ENCODE measurements at places on chromosomes 4 and X.

DNA sequence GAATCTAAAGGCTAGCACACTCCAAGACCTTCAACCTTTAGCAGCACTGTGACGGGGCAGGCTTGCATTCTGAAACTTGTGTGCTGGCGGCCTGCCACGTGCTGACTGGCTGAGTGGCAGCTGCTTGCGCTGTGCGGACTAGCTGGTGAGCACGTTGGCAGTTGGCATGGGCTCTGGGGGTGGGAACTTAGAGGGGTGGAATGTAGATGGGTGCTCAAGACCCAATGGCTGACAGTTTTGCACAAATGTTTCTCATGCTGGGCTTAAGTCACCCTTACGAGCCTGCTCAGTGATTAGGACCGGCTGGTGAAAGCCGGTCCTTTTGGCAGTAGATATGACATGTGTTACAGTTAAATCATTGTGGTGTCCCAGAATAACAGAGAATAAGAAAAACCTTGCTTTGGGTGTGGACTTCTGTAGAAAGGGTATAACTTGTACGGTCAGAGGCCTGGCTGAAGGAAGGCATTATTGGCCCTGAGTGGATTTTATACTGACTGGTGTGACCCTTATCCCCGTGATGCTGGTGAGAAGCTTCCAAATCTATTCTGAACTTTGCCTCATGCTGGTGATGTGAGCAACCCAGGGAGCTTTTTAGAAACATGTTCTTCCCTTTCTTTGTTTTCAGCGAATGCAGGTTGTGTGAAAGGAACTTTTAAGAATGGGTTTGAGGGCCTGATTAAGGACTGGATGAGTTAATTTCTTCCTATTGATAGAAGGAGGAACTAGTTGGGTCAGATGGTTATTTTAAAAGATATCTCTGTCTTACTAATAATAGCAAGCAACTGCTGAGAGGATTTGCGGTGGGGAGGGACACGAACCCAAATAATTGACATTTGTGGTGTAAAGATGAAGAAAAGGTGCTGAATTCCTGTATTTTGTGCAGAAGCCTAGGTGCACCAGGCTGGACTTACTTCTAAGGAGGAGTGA is 107.4 kb upstream of the SLC4A4 start:
- peak; percentile 88 for DNase-seq

DNA sequence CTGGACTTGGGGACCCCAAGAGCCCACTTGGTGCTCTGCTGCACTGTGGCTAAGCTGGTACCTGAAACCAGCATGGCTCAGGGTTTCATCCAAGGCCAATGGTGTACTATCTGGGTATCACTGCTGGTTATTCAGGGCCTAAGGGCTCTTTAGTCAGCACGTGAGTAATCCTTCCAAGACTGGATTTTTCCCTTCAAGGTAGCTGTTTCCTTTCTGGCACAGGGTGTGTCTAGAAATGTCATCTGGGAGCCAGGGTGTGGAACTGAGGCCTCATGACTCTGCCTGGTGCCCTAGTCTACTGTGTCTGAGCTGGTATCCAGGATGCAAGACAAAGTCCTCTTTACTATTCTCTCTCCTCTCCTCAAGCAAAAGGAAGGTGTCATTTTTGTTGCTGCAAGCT is 99.0 kb upstream of the QRFPR start:
- no peak for DNase-seq

GRCh38 chr4:157880761-157881160 is 292.1 kb downstream of the GASK1B start:
- no peak for DNase-seq

- DNase-seq: no peak
Measured at GRCh38 chr4:165324236-165324917, 3.1 kb upstream of the MSMO1 start.

DNA sequence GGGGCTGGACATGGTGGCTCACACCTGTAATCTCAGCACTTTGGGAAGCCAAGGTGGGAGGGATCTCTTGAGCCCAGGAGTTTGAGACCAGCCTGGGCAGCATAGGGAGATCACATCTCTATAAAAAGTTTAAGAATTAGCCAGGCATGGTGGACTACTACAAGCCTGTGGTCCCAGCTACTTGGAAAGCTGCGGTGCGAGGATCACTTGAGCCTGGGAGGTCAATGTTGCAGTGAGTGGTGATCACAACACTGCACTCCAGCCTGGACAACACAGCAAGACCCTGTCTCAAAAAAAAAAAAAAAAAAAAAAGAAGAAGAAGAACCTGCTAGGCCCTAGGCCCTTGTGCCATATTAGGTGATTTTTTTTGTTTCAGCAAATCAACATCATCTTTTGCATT is 12.2 kb downstream of the SRD5A3 start:
- no peak for DNase-seq

- DNase-seq: no peak
Measured at GRCh38 chr4:8083086-8083825, 75.4 kb downstream of the ABLIM2 start.

GRCh38 chrX:39935411-39936064 is 162.2 kb downstream of the BCOR start:
- DNase-seq: no peak

GRCh38 chr4:20992002-20992401 is 291.7 kb downstream of the PACRGL start:
- DNase-seq: no peak

GRCh38 chr4:182778222-182778982 is 138.8 kb downstream of the DCTD start:
- DNase-seq: no peak

DNA sequence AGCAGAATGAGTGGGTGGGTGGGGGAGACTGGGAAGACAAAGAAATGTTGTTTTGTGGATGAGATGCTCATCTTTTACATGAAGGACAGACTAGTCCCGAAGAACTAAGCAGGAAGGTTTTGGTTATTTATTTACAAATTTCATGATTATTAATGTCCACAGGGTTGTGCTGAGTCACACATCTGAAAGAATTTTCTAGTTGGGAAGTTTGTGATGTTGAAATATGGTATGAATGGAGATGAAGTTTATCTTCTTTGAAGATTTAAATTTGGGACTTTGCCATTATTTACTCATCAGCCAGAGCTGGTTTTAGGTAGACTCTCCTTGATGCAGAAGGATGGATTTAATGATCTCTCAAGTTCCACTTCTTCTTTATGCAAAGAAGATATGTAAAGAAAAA is 75.5 kb downstream of the MOSPD2 start:
- no peak for DNase-seq

DNA sequence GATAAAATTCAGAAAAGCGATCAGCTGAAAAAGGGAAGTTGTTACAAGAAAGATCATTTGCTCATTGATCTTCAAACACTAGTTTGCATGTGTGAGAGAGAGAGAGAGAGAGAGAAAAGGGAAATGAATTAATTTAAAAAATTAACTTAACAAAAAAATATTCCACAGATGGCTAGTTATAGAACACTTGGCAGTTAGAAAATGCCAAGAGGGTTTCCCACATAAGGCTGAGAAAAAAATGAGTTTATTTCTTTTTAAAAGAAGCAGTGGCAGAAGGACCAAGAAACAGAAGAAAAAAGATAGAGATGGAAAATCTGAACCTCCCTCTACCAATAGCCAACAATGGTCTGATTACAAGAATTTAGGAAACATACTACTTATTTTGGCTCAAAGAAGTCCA is 47.1 kb downstream of the FGF13 start:
- DNase-seq: no peak

DNA sequence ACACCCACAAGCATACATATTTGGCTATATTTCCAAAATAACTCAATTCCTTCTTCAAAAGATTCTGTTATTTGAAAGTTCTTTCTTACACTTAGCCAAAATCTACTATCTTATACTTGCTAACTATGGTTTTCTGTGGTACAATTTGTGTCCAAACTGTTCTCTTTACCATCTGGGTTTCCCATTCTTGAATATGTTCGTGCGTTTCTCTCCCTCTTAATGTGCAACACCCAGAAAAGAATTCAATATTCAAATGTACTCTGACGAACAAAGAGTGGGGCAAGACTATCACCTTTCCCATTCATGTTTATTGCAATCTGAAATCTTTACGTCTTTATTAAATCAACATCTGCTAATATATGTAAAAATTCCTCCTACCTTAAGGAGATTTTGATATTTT is 912.7 kb downstream of the FAT4 start:
- no peak for DNase-seq

- DNase-seq: no peak
Measured at GRCh38 chr4:57404483-57404882, 294.3 kb upstream of the IGFBP7 start.

- no peak for DNase-seq
Measured at GRCh38 chr4:165369522-165369921, 9.3 kb upstream of the CPE start.

DNA sequence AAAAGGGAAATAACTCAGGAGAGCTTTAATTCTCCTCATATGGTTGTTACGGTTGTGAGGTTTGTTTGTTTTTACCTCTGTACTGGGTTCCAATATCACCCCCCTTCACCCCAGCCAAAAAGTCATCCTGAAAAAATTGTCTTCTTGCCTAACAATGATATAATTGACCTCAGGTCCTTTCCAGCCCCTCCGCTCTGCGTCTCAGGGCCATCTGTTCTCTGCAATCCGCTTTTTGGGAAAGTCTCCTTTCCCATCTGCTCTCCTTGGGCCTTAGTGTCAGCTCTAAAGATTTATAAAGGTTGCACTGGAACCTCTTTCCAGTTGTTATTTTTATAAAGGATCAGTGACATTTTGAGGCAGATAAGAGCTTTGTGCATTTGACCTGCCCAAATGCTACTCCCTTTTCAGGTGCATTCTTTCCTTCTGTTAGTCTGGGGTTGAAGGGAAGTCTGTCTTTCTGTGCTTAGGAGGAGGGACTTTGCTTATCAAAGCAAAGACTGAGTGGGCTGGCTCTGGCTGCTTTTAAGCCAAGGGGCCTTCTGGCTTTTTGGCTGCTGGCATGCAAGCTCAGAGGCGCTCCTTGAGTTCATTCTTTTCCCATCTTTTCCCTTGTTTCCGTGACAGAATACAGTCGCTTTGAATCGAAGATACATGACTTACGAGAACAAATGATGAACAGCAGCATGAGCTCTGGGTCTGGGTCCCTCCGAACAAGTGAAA is 34.1 kb downstream of the DLG3 start:
- DNase-seq: no peak

GRCh38 chr4:4502694-4503311 is 39.0 kb downstream of the STX18 start:
- no peak for DNase-seq
